H1 (cell line): ENCODE measurements at places on chromosomes 2 and 18. TPM values are rescaled to one million over a fixed set of nuclear protein-coding genes. Genes with fewer than 3 reads are reported as not detected.
A peak's percentile ranks its signal among the peaks of the same experiment; 100 is the strongest.

GRCh38 chr18:36514778-36515177 is 217.3 kb downstream of the FHOD3 start:
- H3K4me3 ChIP-seq: no peak overlapping the region
- no peak overlapping the region for H3K27ac ChIP-seq
- H3K4me1 ChIP-seq: peaks cover 4% of the 10 kb centered on the region
- DNase-seq: peak; percentile 54

ARHGEF33 gene
- 0.57 and 0.95 TPM in 2 replicates for total RNA-seq

DNA sequence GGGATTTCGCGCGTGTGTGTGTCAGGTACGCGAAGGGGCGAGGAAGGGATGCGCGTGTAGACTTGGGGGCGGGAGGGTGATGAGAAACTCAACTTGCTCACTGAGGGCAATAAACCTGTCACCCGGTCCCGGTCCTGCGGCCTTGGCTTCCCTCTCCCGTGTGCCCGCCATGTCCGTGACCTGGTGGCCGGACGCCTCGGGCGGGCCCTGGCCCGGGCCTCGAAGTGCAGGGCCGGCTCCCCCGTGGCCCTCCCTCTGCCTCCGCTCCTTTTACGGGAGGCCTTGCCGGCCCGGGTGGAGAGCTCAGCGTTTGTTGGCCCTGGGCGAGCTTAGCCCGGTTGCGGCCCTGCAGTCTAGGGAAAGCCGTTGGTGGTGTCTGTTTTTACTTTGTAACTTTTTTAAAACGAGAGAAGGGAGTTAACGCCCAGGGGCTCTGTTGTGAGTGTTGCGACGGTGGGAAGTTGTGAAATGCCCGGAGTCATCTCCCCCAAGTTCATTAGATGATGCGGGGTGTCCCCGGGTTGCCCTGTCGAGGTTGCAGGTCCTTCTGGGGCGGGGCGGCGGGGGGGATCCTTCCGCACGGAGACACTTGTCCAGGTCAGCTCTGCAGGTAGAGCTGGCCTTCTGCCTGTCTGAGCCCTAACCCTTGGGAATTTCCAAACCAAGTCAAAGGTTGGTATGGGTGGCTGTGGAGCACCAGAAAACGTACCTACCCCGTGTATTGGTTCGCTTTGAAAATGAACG is 883 bp downstream of the SMCHD1 start:
- H3K36me3 ChIP-seq: no peaks in the 10 kb centered on the region
- H3K27me3 ChIP-seq: peaks cover 3% of the 10 kb centered on the region
- DNase-seq: no peak
- H3K27ac ChIP-seq: peak overlapping the region; percentile 69; the same call in 1 of the 2 replicates

- no peaks in the 10 kb centered on the region for H3K4me1 ChIP-seq
- no peaks in the 10 kb centered on the region for H3K36me3 ChIP-seq
- H3K4me3 ChIP-seq: no peak overlapping the region
- no peak for DNase-seq
- H3K27ac ChIP-seq: no peak overlapping the region
- no peaks in the 10 kb centered on the region for H3K27me3 ChIP-seq
These were observed 24.8 kb upstream of the HNRNPA3 start for GRCh38 chr2:177187631-177188312.

VWC2L gene
- total RNA-seq: not detected in 2 replicates

NT5DC4 gene
- total RNA-seq: not detected in 2 replicates

GRCh38 chr2:55936351-55936750 is 12.8 kb upstream of the EFEMP1 start:
- no peak overlapping the region for H3K4me3 ChIP-seq
- H3K27me3 ChIP-seq: no peaks in the 10 kb centered on the region
- no peak overlapping the region for H3K27ac ChIP-seq
- DNase-seq: no peak
